ENCODE measurements at places on chromosomes 3 and 15.

- peak; percentile 79 for DNase-seq
Observed at GRCh38 chr3:143970773-143971358, 757 bp upstream of the DIPK2A start.

DNA sequence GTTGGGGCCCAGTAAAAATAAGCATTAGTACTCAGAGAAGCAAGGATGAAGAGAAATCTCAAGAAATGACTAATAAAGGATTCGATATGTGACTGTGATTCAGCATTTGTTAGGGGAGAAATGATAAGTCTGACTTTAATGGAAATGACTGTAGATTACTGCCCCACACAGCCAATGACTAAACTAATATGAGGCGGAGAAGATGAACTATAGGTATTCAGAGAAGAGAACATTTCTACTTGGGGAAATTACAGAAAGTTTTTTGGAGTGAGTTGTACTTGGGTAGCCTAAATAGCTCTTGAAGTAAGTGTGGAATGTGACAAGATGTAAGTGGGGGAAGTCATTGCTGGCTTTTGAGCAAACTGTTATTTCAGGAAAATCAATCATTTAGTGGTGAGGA lies 380.0 kb downstream of the PDCD6IP start:
- DNase-seq: no peak

DNA sequence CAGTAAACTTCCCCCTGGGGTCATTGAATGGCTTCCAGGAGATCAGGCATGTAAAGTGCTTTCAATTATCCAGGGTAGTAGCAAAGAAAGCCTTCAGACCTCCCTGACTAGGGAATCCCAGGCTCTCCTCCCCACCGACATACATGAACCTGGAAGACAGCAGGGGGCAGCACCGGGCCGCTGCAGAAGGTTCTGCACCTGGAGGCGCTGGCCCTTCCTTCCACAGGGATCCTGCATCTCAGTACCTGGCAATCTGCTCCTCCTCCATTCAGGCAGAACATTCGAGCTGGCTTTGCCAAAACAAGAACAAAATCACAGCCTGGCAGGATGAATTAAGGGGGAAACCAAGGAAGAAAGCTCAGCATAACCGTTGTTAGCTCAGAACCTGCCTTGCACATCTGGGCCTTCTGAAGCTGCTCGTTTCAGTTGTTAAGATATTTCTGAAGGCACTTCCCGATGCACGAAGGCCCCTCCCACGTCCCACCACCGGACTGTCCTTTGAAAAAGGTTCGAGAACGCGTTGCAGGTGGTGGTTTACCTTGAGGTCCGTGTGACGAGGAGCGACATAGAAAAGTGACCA lies 237.7 kb downstream of the SLCO3A1 start:
- peak; percentile 67 for DNase-seq

GRCh38 chr3:184899953-184900595 lies 88.1 kb downstream of the VPS8 start:
- DNase-seq: no peak

DNA sequence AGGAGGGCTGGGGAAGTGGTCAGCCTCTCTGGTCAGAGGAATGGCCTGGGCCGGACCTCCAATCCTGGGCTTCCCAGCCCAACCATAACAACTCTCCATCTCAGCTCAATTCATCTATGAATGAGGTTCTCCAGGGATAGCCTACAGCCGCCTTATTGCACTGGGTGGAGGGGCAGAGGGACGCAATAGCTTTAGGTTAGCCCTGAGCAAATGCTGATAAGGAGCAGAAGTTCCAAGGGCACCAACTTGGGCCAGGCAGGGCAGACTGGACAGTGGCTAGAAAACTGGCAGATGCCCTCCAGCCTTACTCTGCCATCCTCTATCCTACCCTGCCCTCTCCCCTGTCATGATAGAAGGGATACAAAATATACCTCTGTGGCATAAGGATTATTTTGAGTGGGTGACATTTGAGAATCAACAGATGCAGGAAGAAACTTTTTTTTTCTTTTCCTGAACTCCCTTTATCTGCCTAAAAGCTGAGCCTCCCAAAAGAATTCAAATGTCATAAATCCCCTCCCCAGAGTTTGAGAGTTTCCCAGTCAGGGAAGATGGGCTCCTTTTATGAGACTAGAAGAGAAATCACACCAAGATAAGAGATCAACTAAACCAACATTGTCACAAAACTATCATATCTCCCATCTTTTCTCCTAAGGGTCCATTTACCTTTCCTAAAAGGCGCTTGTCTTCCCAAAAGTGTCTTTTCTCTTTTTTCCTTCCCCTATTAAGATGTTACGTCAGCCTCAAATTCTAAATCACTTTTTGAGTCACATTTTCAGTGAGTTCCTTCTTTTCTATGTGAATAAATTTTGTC lies 40.4 kb upstream of the C15orf39 start:
- no peak for DNase-seq
